ENCODE measurements at places on chromosomes 12 and 14.

DNA sequence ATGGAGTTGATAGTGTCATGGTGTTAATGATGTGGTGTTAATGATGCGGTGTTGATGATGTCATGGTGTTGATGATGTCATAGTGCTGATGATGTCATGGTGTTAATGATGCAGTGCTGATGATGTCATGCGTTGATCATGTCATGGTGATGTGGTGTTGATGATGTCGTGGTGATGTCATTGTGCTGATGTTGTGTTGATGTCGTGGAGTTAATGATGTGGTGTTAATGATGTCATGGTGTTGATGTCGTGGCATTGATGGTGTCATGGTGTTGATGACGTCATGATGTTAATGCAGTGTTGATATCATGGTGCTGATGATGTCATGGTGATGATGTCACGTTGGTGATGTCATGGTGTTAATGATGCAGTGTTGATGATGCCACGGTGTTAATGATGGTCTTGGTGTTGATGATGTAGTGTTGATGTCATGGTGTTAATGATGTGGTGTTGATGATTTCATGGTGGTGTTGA lies 49.1 kb upstream of the RIMBP2 start:
- DNase-seq: no peak

DNA sequence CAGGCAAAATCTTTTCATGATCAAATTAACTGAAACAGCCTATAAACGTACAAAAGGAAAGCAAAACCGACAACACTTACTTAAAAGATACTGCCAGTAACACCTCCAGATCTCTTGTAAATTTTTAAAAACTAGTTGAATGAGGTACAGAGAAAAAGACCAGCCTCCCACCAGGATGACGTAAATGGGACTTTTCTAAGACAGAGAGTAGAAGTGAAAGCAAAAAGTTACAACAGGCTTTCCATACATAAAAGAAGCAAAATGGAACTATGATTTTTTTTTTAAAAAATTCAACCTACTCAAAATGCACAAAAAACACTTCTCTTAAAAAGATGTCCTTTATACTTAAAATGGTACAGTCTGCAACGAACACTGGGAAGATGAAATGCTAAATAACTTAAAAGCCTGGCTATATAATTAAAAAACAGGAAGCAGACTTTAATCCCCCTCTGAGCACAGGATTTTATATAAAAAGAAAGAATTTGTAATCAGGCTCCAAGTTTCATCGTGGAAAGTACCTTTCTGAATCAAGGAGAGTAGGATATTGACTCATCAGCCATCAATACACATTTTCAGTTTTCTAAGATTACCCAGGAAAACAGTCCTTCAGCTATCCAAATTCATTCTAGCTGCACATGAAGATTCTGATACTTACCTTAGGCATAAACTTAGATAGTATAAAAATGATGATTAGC lies 14.2 kb upstream of the MYO1A start:
- no peak for DNase-seq

- DNase-seq: no peak
Measured at GRCh38 chr12:108644811-108645120, 11.1 kb upstream of the SELPLG start.

DNA sequence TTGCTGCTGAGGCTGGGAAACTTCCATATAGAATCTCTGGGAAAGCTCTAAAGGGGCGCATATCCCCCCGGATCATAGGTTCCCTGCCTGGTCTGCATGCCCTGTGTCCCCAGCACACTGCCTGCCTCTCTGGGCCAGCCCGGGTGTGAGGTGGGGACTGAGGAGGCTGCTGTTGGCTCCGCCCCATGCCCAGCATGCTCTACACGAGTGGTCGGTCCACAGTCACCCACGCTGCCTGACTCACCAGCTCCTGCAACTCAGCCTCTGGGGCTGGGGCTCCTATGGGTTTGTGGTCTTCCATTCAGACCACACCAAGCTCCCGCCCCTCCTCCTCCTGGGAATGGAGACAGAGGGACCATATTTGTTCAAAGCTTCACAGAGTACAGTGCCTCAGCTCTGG lies 88.5 kb upstream of the ANO2 start:
- DNase-seq: no peak

GRCh38 chr14:63345826-63346225 lies 27.1 kb upstream of the GPHB5 start:
- DNase-seq: no peak

GRCh38 chr12:10939163-10939562 lies at the start of gene TAS2R14:
Gene TAS2R14 (minus strand): TSS chr12:10939263. CDS start chr12:10939207, 56 bp downstream.
- no peak for DNase-seq

GRCh38 chr14:104795781-104796686 lies 486 bp upstream of the AKT1 start:
- DNase-seq: no peak

GRCh38 chr12:98758331-98758730 lies 113.2 kb downstream of the APAF1 start:
- DNase-seq: no peak

DNA sequence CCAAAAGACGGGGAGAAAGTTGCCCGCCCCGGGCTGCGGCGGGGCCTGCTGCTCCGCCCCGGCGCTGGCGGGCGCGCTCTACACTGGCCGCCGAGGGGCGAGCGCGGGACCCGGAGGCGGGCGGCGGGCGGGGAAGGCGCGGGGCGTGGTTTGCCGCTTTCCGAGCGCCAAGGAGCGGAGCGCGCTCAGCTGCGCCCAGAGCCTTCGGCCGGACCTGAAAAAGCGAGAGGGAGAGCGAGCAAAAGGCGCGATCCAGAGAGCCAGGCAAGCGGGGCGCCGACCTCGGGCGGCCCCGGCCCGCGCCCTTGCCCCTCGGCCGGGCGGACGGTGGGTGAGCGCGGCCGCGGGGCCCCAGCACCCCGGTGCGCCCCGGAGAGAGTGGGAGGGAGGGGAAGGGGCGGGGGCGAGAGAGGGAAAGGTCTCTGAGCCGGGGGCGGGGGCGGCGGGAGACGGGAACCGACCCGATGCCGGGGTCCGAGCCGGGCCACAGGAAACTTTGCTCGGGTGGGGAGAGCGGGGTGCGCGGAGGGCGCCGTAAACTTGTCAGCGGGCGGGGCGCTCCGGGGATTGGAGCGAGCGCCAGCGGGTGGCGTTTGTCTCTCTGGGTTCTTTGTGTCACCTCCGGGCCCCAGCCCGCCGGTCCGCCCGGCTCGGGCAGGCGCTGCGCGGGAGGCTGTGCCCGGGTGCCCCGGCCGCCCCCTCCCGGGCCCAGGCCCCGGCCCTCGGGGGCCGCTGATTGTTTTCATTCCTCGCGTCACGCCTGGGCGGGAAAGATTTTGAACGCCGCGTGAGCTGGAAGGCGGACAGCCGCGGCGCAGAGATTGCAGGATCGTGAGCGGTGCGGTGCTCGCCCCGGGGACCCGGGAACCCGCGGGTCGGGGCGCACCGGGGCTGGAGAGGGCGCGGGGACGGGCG lies at the start of gene SYNE2:
Gene SYNE2, plus strand, starts transcription at position 188 of the 915 bp plus-strand sequence. CDS start 56,145 bp downstream, outside the sequence.
- DNase-seq: peak; percentile 69
